ENCODE measurements at places on chromosomes 12 and 14.

DNA sequence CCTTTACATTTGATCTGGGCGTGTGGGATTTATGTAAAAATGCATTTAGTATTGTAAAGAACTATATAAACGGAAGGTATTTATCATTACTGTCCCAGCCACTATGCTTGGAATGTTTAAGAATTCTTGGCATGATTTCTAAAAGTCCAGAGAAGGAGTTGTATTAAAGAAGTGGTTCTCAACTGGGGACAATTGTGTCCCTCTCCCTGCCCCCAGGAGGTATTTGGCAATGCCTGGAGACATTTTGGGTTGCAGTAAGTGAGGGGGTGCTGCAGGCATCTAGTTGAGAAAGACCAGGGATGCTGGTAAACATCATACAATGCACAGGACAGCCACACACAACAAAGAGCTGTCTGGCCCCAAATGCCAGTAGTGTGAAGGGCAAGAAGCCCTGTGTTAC lies 7.2 kb downstream of the SLC38A1 start:
- no peak for DNase-seq

DNA sequence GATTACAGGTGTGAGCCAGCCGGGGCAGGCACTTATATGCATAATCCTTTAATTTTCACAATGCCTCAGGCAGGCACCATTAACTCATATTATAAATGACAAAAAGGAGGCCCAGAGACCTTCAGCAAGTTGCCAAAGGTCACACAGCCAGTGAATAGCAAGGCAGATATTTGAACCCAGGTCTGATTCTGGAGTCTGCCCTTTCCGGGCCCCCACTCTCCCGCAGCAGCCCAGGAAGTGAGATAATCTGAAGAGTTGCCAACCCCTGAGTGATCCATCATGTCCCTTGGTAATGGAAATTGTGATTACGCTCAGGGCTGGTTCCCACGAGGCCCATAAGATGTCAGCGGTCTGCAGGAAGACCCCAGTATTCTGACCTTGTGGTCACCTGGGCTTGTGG lies 95.3 kb upstream of the MED13L start:
- no peak for DNase-seq

GRCh38 chr12:3168223-3169221 lies 91.3 kb downstream of the TSPAN9 start:
- DNase-seq: no peak

DNA sequence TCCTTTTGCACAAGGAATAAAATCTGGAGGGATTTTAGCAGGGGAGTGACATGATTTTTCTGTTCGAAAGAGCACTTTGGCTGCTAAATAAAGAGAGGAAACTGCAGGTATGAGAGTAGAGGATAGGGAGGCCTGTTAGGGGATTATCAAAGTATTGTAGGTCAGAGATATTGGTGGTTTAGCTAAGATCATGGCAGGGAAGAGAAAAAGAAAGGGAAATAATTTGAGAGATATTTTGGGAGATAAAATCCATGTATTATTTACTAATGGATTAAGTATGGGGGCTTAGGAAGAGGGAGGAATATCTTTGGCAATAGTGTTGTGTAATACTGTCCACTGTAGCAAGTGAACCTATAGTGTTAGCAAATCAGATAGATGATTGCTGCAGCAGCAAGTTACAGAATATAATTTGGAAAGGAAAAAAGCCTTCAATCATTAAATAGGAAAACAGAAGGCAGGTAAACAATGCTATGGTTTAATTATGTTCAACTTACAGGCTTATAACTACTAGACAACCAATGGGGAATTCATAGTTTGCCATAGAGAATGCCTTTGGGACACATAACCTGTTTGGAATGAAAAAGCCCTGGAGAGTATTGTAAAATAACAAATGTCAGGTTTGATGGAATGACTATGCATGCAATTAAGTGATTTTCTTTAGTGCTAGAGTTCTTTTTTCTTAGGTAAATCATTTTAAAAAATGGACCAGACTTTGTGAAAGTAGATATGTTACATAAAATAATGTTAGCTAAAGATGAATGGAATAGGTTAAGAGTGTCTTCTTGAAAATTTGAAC lies 50.5 kb downstream of the ADIPOR2 start:
- DNase-seq: no peak

GRCh38 chr12:78767264-78767981 lies 97.2 kb upstream of the SYT1 start:
- no peak for DNase-seq

DNA sequence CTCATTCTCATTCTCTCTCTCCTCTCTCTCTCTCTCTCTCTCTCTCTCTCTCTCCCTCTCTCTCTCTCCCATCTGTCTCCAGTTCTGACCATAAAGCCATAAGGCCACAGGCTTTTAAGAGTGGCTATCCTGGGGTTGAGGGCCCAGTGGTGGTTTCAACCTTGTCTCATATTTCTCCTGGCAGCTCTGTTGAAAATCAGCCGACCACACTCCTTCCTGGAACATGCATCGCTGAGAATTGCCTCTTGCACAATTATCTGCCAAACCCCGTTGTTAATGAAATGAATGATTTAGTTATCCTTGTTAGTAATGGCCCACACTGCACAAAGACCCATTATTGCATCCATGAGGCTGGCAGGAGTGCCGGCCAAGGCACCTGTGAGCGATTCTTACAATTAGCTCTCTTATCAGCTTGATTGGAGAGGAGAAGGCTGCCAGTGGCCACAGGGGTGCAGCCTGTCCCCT lies 30.4 kb upstream of the KCNA5 start:
- no peak for DNase-seq

DNA sequence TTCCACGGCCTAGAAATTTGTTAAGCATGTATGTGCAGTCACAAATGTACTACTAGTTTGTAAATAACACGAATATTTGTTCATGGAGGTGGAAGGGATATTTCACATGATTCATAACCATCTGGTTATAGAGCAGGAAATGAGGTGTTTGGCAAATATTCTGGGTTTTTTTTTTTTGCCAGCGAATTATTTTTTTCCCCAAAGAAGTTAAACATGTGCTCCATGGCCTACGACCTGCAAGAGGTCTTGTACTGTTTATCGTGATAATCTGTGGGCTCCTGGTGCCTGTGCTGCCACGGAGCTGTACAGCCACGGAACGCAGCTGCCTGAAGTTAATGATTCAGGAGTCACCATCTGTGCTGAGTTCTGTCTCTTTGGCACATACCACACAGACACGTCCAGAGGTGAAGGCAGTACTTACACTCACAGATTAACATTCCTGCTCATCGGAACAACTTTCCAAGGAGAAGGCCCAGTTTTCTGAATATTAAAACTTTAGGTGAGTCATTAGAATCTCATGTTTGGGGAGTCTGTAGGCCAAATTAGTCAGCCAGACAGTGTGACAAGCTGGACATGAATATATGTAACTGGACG lies 156.3 kb downstream of the TMX1 start:
- DNase-seq: no peak

- DNase-seq: no peak
These were observed 61.4 kb downstream of the MYF5 start for GRCh38 chr12:80778005-80778541.

GRCh38 chr12:2960996-2961616 lies 1.9 kb downstream of the TEAD4 start:
- DNase-seq: no peak
